CD8-positive, alpha-beta memory T cell (primary cell): ENCODE measurements at places on chromosomes 16 and 17. TPM values are rescaled to one million over a fixed set of nuclear protein-coding genes. Genes with fewer than 3 reads are reported as not detected.
A peak's percentile ranks its signal among the peaks of the same experiment; 100 is the strongest.

KRTAP2-1 gene
- not detected for total RNA-seq

DNA sequence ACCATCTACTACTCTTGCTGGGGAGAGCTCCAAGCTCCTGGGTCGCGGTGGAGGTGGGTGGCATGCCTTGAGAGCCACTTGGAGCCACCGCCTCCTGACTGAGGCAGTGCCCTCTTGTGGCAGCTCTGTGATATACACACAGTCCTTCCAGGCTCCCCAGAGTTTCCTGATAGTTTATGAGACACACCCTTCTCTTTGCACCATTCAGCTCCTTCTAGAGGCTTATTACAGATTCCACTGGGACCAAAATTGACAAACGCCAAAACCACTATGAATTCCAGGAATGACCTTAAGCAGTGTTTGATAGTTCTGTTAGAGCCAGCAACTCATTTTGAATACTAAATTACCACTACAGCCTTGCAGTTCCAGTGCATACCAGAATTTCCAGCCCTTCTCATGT is 170.1 kb upstream of the CDH13 start:
- no peak overlapping the region for H3K27ac ChIP-seq
- H3K4me1 ChIP-seq: no peaks in the 10 kb centered on the region
- peak; percentile 10 for DNase-seq
- no peaks in the 10 kb centered on the region for H3K36me3 ChIP-seq
- H3K27me3 ChIP-seq: no peaks in the 10 kb centered on the region
- no peak overlapping the region for H3K4me3 ChIP-seq

PRR15L gene
- not detected for total RNA-seq

CD19 gene
- total RNA-seq: not detected

SLC12A3 gene
- total RNA-seq: not detected

DNA sequence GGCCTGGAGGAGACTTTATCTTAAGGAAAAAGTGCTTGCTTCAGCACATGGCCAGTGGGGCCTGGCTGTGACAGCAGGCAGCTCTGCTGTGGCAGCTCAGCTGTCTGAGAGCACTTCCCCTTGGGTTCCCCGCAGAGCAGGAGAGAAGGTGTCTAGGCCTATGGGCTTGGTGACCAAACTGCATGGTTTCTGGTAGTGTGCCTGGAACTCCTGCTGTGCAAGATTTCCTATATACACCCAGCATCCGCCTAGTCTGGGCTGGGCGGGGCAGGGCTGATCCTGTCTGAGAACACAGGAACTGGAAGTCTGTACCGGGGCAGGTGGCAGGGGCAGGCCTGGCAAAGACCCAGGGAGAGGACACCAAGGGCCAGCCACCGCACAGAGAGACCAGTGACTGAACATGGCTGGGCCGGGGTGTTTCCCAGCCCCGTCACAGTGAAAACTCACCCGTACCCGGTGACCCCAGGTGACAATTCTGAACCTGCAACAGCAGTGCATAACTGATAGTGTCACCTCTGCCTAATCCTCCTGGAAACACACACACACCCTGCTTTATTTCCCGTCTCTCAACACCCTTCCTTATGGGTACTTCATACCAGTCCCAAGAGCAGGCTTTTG is 39.3 kb downstream of the CHD9 start:
- H3K4me1 ChIP-seq: peaks cover 47% of the 10 kb centered on the region
- DNase-seq: peak; percentile 56
- no peak overlapping the region for H3K4me3 ChIP-seq
- H3K36me3 ChIP-seq: no peaks in the 10 kb centered on the region

DNA sequence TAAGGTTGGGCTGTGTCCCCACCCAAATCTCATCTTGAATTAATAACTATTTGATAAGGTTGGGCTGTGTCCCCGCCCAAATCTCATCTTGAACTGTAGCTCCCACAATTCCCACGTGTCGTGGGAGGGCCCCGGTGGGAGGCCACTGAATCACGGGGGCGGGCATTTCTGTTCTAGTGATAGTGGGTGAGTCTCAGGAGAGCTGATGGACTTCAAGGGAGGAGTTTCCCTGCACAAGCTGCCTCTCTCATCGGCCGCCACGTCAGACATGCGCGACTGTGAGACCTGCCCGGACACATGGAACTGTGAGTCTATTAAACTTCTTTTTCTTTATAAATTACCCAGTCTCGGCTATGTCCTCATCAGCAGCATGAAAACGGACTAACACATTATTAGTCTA is 44.9 kb upstream of the METRNL start:
- H3K27ac ChIP-seq: no peak overlapping the region
- no peak for DNase-seq
- H3K4me1 ChIP-seq: no peaks in the 10 kb centered on the region
- H3K36me3 ChIP-seq: no peaks in the 10 kb centered on the region

DNA sequence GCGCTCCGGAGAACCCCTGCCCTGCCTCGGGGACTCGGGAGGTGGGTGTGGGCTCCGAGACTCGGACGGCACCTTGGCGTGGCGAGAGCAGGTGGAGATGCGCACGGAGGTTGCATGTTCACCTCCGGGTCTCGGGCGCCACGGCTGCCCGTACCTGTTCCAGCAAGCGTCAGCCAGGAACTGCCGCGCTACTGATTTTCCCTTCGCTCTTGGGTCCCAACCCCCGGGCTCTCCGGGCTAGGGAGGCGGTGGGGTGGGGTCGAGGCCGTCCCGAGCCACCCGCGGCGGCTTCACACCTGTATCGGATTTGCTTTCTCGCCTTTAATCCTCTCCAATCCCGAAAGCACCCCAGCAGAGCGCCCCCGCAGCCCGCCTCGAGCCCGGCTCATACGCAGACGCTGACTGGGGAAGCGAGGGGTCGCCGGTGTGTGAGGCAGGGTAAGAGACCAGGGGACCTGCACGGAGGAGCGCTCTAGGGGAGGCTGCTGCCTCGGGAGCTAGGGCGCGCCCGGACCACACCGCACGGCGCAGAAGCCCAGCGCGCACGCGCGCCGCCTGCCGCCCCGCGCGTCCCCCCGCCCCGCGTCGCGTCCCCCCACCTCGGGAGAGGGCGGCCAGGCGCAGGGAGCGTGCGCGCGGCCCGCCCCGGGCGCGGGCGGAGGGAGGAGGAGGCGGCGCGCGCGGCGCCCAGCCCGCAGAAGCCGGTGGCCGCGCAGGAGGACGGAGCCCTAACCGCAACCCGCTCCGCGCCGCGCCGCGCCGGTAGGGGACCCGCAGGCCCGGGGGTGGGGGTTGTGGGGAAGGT is at the start of gene DUSP14:
TSS of gene DUSP14 (plus strand) at position 695 of the 805 bp plus-strand sequence. CDS start 22,382 bp downstream, outside the sequence.
- peaks cover 17% of the 10 kb centered on the region for H3K4me1 ChIP-seq
- peak within 1 kb of the TSS; percentile 71 for H3K27ac ChIP-seq
- H3K36me3 ChIP-seq: no peaks in the 10 kb centered on the region
- no peaks in the 10 kb centered on the region for H3K27me3 ChIP-seq

GRCh38 chr16:2719328-2720063 is 528 bp downstream of the PRSS27 start:
- DNase-seq: no peak
- no peaks in the 10 kb centered on the region for H3K36me3 ChIP-seq
- no peak overlapping the region for H3K27ac ChIP-seq
- no peak overlapping the region for H3K4me3 ChIP-seq
- peaks cover 4% of the 10 kb centered on the region for H3K4me1 ChIP-seq

KRTAP4-6 gene
- not detected for total RNA-seq

- no peak for DNase-seq
- H3K4me1 ChIP-seq: no peaks in the 10 kb centered on the region
- no peak overlapping the region for H3K27ac ChIP-seq
- H3K27me3 ChIP-seq: no peaks in the 10 kb centered on the region
- H3K4me3 ChIP-seq: no peak overlapping the region
Observed at GRCh38 chr17:67920212-67920611, 76.1 kb downstream of the C17orf58 start.

GRCh38 chr16:22948058-22948602 is 134.2 kb downstream of the HS3ST2 start:
- H3K36me3 ChIP-seq: no peaks in the 10 kb centered on the region
- H3K4me3 ChIP-seq: no peak overlapping the region
- H3K27ac ChIP-seq: no peak overlapping the region
- H3K27me3 ChIP-seq: no peaks in the 10 kb centered on the region
- no peak for DNase-seq

CLEC19A gene
- not detected for total RNA-seq

DNA sequence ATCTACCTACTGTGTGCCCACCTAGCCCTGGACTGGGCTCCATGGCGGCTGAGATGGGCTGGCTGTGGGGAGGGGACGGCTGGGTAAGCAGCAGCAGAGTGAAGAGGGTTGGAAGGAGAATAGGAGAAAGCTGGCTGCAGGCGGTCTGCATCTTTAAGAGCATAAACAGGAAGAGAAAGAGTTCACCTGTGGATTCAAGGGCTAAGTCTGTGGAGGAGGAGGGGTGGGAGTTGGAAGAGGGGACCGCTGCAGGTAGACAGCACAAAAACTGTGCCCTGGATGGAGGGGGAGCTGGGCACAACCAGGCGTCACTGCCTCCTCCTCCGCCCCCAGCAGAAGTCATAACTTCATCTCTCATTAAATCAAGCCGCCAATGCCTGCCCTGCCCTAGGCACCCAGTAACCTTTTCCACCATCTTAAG is 677 bp downstream of the SLC13A2 start:
- no peaks in the 10 kb centered on the region for H3K27me3 ChIP-seq
- H3K4me3 ChIP-seq: no peak overlapping the region

GRCh38 chr17:42844761-42845555 is 578 bp downstream of the AOC2 start:
- H3K4me1 ChIP-seq: no peaks in the 10 kb centered on the region
- no peaks in the 10 kb centered on the region for H3K27me3 ChIP-seq
- DNase-seq: no peak
- H3K36me3 ChIP-seq: peaks cover 30% of the 10 kb centered on the region
- no peak overlapping the region for H3K27ac ChIP-seq
- no peak overlapping the region for H3K4me3 ChIP-seq
